NCI-H146 (cell line): ENCODE measurements at places on chromosomes 2 and 18.
A peak's percentile ranks its signal among the peaks of the same experiment; 100 is the strongest.

- DNase-seq, result no peak
Observed at GRCh38 chr2:128259585-128259984, 59.1 kb downstream of the HS6ST1 start.

DNA sequence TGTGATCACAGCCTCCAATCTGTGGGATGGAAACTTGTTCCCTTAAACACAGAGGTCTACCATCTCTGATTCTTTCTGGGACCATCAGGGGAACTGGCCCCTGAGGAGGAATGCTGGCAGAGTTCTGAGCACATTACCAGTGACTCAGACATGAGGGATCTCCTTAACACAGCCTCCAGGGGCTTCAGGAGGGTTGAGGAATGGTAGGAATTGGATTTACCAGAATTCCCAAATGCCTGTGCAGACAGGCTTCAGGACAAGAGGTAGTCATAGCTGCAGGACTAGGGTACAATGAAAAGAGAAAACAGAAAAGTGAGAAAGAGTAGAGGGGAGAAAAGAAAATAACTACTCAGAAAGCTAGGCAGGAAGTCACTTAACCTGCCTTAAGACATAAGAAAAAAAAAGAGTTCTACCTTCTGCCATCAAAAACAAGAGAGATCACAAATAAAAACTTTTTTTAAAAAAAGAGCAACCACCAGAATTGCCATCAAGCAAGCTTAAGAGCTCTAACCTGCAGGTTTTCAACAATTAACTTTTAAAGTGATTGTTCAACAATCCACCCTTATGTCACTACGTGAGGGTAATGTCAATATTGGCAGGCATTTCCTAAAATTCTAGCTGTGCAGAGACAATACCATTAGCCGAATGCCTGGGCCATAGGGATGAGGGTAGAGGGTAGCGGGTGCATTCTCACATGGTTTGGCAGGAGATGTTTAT, 524.4 kb downstream of the BCL11A start:
- DNase-seq, result no peak

DNA sequence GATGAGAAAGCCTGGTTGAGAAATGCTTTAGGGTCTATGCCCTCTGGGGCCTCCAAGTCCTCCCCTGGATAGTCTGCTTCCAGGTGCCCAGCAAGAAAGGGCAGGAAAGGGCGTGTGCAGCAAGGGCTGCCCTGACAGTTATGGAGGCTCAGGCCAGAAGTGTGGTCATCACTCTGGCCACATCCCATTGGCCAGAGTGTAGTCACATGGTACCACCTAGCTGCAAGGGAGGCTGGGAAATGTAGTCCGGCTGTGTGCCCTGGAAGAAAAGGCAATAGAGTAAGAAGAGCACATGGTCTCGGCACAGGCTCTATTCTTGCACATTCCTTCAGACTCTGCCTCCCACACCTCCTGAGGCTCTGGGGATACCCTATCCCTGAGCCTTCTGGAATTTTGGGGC, 35.7 kb downstream of the ODC1 start:
- peak; percentile 41 for DNase-seq

GRCh38 chr2:119683074-119683712, 4.2 kb downstream of the TMEM177 start:
- DNase-seq, result no peak

- no peak for DNase-seq
Observed at GRCh38 chr2:6423157-6423556, 442.6 kb downstream of the CMPK2 start.

DNA sequence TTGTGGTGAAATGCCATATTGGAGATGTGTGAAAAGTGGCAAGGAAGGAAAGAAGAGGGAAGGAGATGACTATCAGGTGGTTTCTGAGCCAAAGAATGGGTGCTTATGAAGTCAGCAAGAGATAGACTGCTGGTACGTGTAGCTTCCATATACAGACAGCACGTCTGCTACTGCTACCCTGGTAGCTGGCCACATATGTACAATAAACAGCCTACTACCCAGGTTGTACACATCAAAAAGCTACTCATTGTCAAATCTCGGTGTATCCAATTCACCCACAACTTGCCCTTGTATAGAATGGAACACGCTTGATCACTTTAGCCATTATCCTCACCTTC, 761.8 kb downstream of the LRRTM4 start:
- no peak for DNase-seq

- peak; percentile 45 for DNase-seq
Observed at GRCh38 chr2:208025814-208026184, 472 bp upstream of the PLEKHM3 start.

DNA sequence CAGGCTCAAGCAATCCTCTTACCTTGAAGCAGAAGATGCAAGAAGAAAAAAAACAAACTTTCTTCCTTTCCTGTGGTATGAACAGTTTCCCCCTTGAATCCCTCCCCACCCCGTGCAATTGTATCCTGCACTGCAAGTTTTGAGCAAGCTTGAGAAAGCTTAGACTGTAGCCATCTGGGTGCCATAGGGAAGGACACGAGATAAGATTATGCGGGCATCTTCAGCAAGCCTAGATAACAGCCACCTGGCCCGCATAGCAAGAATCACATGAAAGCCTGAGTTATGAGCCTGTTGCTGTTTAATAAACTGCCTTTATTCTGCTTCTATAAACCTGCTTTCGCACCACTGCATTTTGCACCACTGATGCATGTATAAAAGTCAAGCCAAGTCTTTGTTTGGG, 27.3 kb upstream of the CDCA7 start:
- no peak for DNase-seq

- DNase-seq, result no peak
Observed at GRCh38 chr2:172423160-172423559, 4.2 kb upstream of the ITGA6 start.

- no peak for DNase-seq
Observed at GRCh38 chr2:160165996-160166395, 34.1 kb downstream of the ITGB6 start.

DNA sequence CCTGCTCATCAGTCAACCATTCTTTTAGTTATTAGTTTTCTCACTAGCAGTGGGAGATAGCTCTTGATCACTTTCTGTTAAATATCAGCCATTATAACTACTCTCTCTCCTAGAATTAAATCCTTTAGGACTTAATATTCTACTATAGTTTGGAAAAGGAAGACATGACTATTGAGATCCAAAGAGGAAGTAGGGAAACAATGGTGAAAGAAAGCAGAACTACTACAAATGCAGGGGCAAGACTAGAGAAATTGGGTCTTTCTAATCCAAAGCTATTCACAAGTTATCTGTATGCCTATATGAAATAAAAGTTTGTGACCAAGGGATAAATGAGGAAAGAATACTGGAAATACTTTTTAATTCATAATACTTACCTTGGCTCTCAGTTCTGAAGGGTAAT, 65.1 kb downstream of the SRBD1 start:
- no peak for DNase-seq

- no peak for DNase-seq
Observed at GRCh38 chr18:48325115-48325665, 84.0 kb downstream of the ZBTB7C start.

DNA sequence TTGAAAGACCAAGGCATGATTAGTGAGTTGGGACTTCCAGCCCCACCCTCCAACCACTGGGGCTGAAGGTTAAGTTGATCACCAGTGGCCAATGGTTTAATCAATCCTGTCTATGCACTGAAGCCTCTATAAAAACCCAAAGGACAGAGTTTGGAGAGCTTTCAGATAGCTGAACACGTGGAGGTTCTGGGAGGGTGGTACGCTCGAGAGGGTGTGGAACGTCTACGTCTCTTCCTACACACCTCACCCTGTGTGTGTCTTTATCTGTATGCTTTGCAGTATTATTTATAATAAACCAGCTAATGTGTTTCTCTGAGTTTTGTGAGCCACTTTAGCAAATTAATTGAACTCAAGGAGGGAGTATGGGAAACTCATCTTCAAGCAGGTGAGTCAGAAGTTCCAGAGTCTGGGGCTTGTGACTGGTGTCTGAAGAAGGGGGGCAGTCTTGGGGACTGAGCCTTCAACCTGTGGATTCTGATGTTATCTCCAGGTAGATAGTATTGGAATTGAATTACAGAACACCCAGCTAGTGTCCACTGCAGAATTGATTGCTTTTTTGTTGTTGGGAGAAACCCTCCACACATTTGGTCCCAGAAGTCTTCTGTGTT, 20.3 kb downstream of the ACTR3 start:
- no peak for DNase-seq

GRCh38 chr2:54673501-54673998, 49.9 kb upstream of the EML6 start:
- no peak for DNase-seq

GRCh38 chr2:151878655-151879563, 50.7 kb upstream of the ARL5A start:
- no peak for DNase-seq

DNA sequence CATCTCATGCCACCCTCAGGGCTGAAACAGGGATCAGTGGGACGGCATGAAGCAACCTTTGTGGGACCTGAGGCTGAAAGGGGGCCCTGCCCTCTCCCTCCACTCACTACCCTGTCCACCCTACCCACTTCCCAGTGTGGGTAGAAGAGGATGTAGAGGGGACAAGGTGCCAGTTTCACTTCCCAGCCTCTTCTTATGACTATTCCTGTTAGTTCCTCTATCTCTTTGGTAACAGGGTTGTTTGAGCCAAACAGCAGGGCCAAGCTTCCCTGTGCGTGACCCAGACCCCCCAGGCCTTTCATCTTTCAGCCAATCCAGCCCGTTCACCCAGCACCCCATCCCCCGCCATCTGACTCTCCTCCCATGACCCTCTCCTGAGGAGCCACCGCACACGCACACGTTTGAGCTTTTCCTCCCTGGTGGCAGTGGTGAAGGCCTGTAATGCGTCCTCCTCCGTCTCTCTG, 82.3 kb downstream of the STPG4 start:
- DNase-seq, result no peak

GRCh38 chr2:72572501-72572900, 253.3 kb downstream of the EXOC6B start:
- DNase-seq, result no peak

- DNase-seq, result no peak
Observed at GRCh38 chr2:669323-669722, 7.9 kb downstream of the TMEM18 start.

DNA sequence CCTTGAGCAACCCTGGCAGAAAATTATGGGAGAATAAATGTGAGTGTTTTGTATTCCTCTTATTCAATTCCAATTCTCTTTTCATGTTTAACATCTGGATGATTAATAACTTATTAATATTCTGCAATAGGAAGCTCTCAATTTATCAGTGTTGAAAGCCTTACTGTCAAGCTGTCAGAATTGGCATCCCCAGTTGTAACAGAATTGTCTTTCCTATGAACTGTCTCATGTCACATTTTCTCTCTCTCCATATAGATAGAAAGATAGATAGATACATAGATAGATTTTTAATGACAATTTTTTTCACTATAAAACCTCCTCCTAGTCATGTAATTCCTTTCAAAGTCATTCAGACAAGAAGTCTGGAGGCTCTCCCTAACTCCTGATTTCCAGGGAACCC, 331.5 kb downstream of the GALNT13 start:
- no peak for DNase-seq

GRCh38 chr2:233199870-233200269, 51.6 kb upstream of the ATG16L1 start:
- no peak for DNase-seq

DNA sequence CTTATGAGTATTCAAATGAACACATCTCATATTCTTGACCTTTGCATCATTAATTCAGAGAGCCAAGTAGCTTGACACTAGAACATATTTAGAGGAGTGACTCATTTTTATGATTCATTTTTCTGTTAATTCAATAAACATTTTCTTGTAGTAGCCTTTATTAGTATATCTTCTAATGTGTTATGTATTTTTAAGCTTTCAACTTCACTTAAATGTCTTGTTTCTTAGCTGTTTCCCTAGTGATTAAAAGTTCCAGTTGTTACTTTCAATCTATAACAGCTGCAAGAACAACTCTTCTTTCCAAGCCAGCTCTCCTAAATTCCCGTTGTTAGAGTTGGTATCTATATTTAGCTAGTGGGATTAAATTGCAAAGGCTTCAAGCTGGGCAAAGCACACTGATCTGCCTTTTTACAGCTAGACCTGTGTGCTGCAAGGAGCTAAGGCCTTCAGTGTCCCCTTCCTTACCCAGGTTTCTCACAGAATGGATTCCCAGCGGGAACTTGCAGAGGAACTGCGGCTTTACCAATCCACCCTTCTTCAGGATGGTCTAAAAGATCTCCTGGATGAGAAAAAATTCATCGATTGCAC, at the start of gene KLHL41:
Gene KLHL41, plus strand, starts transcription at position 405 of the 588 bp plus-strand sequence. Its CDS starts 77 bp downstream, at position 482.
- peak; percentile 65 for DNase-seq
